NT2/D1 (cell line): ENCODE measurements at places on chromosomes 2 and 18.

DNA sequence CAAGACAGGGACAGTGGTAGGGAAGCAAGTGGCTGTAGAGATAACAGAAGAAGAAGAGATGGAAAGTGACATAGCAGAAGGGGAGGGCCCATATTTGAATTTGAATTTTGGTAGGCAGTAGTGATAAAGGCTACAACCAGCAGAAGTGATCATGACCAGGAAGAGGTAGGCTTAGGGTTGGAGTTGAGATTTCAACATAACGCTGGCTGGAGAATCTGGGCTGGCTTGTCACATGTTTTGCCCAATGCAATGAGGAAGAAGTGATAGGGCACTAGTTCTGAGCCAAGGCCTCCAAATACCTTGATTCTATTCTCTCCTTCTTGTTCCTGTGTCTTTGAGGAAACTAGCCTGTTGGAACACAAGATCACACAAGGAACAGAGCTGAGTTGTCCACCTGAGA lies 69.4 kb downstream of the SCG2 start:
- no peak for DNase-seq

GRCh38 chr2:171824086-171824485 lies 70.0 kb downstream of the SLC25A12 start:
- DNase-seq, result no peak

GRCh38 chr2:64932371-64933216 lies 56.6 kb upstream of the SLC1A4 start:
- DNase-seq, result no peak

DNA sequence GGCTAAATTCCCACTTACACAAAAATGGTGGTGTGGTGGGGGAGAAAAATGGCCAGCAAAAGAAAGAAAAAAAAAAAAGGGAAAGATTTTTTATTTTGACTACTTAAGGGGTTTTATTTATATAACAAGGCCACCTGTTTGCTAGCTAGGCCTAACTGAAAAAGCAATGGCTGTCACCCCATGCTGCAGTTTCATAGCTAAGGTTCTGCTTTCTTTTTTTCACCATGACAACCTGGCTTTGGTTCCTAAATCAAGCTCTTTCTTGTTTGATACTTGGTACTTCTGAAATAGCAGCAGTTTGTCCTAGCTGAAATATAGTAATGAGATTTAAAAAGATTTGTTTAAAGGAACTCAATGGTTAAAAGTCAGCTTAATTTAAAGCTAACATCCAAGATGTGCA lies 433.2 kb upstream of the MEX3C start:
- DNase-seq, result no peak

DNA sequence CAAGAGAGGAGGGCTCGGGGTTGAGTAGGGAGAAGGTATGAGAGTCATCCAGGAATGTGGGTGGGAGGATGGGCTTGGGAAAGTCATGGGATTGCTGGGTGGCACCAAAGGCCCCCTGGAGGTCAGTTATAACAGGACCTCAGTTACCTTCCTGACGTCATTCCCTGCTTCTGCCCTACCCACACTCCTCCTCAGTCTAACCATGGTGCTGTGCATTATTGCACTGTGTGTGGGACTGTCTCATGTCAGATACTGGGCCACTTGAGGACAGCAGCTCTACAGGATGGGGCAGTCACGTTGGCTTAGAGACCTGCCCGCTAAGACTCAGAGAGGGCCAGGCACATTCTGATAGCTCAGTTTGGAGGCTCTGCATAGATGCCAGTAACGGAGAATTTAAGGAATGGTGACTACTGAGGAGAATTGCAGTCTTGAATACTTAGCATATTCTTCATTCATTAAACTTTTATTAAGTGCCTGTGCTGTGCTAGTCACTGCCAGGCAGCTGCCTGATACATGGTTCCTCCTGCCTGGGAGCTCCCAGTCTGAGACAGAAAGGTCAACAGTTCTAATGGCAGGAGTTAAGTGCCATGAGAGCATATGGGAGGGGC lies 90.5 kb downstream of the LAMA3 start:
- no peak for DNase-seq

GRCh38 chr18:36392164-36392978 lies 94.9 kb downstream of the FHOD3 start:
- DNase-seq, result no peak

DNA sequence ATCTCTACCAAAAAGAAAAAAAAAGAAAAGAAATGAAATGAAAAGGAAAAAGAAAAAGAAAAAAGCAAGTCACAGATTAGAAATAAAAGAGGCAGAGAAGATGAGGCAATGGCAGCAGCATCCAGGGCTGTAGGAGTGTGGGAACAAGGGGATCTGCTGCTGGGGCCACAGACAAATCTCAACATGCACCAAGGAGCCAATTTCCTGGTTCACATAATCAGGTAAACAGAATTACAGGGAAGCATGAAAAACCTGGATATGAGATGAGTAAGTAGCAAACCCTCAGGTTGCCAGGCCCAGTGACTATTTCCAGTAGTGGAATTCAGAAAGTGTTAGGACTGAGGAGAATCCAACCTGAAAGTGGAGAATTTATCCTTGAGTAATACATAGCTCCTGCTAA lies 77.4 kb upstream of the ARHGAP28 start:
- no peak for DNase-seq

- DNase-seq, result no peak
Observed at GRCh38 chr2:190512539-190513095, 21.9 kb downstream of the NEMP2 start.

DNA sequence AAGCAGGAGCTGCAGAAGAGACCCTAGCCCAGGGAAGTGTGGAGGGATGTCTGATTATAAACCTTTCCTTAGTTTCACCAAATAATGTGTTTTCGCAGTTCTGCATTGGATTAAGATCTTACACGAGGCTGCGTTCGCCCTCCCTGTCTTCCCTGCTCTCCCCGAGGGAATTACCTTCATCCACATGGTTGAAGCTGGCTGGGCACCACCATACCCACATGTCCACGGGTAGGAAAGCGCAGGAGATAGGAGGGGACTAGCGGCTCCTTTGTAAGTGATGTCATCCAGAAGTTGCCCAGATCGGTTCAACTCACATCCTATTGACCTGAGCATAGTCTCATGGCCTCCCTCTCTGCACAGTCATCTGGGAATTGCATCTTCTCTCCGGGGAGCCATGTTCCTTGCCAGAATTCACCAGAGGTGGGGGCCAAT lies 1.1 kb downstream of the TTL start:
- DNase-seq, result no peak

DNA sequence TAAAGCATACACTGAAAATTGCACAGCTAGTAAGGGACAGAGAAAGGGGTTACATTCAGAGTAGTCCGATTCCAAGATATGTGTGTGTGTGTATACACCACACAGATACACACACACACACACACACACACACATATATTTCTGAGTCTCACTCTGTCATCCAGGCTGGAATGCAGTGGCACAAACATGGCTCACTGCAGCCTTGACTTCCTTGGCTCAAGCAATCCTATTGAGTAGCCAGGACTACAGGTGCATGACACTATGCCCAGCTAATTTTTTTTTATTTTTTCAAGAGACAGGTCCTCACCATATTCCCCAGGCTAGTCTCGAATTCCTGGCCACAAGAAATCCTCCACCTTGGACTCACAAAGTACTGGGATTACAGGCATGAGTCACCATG lies 68.1 kb upstream of the ITPRID2 start:
- no peak for DNase-seq
